NCI-H2171 (cell line): ENCODE measurements at places on chromosomes 11 and 22.

- no peak for DNase-seq
These were observed 69.8 kb downstream of the PRR5L start for GRCh38 chr11:36365907-36366306.

- DNase-seq, result no peak
These were observed 18.4 kb downstream of the FADS2 start for GRCh38 chr11:61846362-61847020.

GRCh38 chr11:79336797-79337517 is 103.9 kb downstream of the TENM4 start:
- no peak for DNase-seq

GRCh38 chr11:17531071-17531600 is 13.1 kb downstream of the USH1C start:
- no peak for DNase-seq

DNA sequence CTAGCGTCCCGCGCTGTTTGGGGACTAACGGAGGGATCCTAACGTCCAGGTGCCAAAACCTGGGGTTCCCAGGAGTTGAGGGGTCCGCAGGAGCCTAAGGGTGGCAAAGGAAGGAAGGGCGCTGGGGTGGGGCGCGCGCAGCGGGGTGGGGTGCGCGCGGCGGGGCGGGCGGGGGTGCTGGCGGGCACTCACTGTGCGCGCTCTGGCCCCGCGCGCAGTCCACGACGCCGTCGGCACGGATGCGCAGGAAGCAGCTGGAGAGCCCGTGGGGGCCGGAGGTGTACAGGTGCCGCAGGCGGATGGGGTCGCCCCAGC is 412 bp downstream of the FGF19 start:
- no peak for DNase-seq

- no peak for DNase-seq
These were observed 90.9 kb downstream of the LDLRAD3 start for GRCh38 chr11:36034551-36035331.

DNA sequence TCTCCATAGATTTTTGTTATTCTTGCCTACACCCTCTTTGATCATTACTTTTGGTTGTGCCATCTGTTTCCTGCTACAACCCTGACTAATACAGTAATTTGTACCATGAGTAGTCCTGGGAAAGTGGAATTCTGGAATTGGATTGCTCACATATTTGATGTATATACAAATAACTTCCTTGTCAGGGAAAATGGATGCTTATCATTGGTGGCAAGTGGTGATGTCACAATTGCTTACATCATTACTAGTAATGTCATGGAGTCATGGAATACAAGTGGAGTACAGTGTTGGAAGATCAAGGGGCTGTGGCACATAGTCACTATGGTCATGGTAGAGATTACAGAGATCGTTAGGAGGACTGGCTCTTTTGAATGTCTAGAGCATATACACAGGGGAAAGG is 24.4 kb downstream of the AASDHPPT start:
- no peak for DNase-seq

GRCh38 chr11:17563231-17563646 is 16.2 kb downstream of the OTOG start:
- no peak for DNase-seq

DNA sequence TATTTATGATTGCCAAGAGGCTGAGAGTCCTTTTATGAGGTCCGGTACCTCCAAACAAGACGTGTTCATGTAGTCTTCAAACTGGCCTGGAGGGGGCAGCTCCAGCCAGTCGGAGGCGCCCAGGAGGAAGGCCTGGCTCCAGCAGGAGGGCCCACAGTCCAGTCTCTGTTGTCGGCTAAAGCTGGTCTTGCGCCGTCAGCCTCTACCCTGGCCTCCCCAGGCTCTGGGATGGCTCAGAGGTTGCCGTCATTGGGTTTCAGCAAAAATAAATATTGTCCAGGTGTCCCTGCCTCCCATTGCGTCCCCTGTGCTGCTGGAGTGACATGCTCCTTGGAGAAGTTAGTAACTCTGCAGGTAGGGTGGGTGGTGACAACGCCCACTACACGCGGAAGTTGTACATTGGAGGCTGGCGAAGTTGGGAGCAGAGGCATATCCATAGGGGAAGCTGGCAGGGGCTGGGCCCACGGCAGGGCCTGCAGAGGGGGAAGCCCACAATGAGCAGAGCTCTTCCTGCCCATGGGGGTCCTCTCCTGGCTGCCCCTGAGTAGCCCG is 1.0 kb upstream of the SLC25A1 start:
- no peak for DNase-seq

DNA sequence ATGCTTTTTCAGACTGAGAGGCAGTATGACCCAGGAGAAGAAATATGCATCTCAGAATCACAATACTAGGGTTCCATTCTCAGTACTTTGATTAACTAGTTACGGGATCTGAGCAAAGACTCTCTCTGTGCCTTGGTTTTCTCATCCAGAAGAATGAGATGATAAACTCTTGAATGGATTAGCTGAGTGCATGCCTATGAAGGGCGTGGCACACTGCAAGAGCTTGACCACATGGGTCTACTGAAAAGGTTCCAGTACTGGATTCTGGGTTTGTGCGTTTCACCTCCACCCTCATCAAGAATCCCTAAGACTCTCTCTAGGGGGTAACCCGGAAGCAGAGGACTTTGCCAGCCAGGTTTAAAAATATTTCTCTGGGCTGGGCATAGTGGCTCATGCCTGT is 25.6 kb downstream of the PGA5 start:
- DNase-seq, result no peak

DNA sequence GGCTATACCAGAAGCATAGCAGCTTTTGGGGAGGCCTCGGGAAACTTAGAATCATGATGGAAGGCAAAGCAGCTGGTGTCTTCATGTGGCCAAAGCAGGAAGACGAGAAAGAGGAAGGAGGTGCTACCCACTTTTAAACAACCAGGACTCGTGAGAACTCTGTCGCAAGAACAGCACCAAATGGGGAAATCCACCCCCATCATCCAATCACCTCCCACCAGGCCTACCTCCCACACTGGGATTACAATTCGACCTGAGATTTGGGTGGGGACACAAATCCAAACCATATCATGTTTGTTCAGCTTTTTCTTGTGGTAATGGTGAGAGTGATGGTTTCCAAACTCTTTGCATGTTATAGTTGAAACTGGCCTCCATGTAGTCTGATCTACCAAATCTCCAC is 32.5 kb upstream of the OR10D3 start:
- DNase-seq, result no peak
